ENCODE measurements at places on chromosomes 5 and 9. TPM values are rescaled to one million over a fixed set of nuclear protein-coding genes. Genes with fewer than 3 reads are reported as not detected.

The PROB1 gene
- total RNA-seq = 2.9 TPM

DNA sequence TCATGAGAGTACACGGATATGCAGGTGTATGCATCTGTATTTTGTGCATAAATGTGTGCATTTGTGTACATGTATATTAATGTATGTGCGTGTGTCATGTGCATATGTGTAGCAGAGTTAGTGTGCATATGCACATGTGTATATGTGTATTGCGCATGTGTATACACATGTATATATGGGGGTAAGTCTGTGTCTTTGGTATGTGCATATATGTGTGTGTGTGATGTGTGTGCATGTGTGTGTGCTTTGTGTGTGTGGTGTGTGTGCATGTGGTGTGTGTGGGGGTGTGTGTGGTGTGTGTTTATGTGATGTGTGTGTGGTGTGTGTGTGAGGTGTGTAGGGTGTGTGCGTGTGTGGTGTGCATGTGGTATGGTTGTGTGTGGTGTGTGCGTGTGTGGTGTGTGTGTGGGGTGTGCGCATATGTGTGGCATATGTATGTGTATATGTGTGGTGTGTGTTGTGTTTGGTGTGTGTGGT lies 13.1 kb upstream of the CTSL start:
- no peaks in the 10 kb centered on the region for H3K27me3 ChIP-seq
- no peak overlapping the region for H3K4me3 ChIP-seq
- no peaks in the 10 kb centered on the region for H3K4me1 ChIP-seq
- no peak overlapping the region for H3K27ac ChIP-seq

GRCh38 chr5:42422656-42423280 lies 471 bp upstream of the GHR start:
- no peak overlapping the region for H3K27ac ChIP-seq
- H3K27me3 ChIP-seq = no peaks in the 10 kb centered on the region
- H3K4me3 ChIP-seq = peak overlapping the region; percentile 0
- no peaks in the 10 kb centered on the region for H3K4me1 ChIP-seq
- no peaks in the 10 kb centered on the region for H3K36me3 ChIP-seq
- no peak for DNase-seq

- H3K4me3 ChIP-seq = no peak overlapping the region
- H3K36me3 ChIP-seq = no peaks in the 10 kb centered on the region
- no peak for DNase-seq
- H3K27ac ChIP-seq = no peak overlapping the region
- H3K4me1 ChIP-seq = peaks cover 17% of the 10 kb centered on the region
- H3K27me3 ChIP-seq = no peaks in the 10 kb centered on the region
Observed at GRCh38 chr5:149151717-149152116, 10.4 kb downstream of the ABLIM3 start.
